Transverse colon (tissue), 4 donors: ENCODE measurements at places on chromosomes 3 and 15.

- DNase-seq, result no peak
Observed at GRCh38 chr3:170745211-170745718, 124.7 kb downstream of the RPL22L1 start.

DNA sequence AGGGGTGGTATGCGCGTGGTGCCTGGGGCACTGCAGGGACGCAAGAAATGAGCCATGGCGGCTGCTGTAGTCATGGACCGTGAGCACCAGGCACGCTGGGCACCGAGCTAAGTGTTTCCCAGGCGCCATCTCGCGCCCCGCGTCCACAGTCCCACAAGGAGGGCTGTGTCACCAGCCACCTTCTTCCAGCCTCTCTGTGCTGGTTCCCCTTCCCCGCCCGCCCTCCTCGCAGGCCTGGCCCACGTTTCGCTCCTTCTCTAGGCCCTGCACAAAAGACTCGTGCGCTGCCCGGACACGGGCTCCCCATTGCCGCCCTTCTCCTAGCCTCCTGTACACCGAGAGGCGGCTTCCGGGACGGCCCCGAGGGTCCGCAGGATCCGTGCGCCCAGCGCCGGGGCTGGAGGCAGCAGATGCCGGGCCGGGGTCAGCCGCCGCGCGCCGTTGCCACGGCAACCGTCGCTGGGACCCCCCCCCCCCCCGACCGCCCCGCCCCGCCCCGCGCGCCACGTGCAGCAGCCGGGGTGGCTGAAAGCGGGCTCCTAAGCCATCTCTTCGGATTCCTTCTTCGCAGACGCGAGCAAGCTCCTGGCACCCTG is 113.4 kb downstream of the SRGAP3 start:
- no peak for DNase-seq

GRCh38 chr3:46565607-46566039 is 479 bp downstream of the LRRC2 start:
- DNase-seq, result no peak

DNA sequence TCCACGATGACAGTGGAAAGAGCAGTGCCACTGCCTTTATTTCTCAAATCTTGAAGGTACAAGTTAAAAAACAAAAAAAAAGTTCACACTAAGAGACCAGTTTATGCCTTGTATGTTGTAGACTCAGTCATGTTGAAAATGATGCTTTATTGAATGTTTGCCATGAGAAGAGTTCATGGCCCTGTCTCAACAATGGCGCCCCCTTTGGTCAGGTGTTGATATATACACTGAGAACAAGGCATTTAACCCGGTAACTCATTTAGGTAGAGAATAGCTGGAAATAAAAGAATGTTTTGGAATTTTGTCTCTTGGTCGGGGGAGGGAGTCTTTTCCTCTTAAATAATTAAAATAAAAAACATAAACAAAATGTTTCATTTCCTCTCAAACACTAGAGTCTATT is 145.6 kb upstream of the SLC2A2 start:
- no peak for DNase-seq

DNA sequence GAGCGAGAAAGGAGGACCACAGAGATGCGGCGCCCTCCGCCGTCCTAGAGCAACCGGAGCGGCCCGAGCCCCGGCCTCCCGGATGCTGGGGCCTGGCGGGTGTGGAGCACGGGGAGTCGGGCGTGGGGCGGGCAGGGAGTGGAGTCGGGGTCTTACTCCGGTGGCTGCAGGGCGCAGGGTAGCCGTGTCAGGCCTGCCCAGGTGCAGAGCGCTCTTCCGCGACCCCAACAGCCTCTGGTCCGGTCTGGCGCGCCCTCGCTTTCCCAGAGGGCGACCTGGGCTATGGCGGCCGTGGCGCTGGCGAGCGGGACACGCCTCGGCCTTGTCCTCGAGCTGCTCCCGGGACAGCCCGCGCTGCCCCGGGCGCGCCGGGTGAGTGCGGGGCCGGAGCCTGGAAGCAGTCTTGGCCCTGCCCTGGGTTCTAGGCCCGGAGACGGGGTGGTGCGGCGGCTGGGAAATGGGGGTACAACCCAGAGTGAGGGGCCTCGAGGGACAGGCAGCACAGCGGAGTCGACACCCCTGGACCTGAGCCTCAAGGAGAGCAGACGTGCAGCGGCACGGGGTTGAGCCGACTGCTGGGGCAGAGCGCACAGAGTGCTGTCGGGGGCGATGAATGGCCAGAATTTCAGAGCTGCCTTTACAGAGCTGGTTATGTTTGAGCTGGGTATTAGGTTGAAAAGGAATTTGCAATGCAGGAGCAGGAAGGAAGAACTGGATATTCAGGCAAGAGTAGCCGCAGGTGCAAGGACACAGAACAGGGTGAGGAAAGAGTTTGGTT is at the start of gene ZNF662:
Gene ZNF662, plus strand, starts transcription at position 73 of the 778 bp plus-strand sequence. CDS start 1,973 bp downstream, outside the sequence.
- peak; percentile 42 for DNase-seq

DNA sequence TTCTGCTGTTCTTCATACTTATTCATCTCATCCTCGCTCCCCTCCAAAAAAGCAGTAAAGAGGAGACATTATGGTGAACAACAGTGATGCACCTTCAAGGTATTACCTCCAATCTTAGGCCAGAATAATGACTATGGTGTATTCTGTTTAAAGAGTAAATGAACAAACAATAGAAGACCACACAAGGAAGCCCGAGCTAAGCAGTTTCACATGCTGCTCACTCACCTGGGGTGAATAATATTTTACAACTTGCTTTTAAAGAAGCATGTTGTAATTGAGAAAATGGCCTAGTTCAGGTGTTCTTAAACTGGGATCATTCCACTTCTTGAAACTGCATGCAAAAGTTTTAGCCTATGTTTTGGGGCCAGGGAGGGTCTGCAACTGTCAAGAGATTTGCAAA is 581.2 kb downstream of the FOXP1 start:
- DNase-seq, result no peak

DNA sequence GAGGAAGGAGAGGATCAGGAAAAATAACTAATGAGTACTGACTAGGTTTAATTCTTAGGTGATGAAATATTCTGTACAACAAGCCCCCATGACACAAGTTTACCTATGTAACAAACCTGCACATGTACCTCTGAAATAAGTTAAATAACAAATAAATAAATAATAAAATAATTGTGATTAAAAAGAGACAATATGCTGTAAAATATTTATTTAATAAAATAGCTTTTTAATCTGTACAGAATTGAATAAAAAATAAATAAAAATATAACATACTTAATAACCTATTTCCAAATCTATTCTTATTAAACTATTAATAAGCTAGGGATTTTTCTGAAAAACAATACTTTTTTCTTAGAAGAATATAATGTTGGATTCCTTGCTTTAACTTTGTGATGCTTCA is 355.6 kb downstream of the CNTN6 start:
- DNase-seq, result no peak

DNA sequence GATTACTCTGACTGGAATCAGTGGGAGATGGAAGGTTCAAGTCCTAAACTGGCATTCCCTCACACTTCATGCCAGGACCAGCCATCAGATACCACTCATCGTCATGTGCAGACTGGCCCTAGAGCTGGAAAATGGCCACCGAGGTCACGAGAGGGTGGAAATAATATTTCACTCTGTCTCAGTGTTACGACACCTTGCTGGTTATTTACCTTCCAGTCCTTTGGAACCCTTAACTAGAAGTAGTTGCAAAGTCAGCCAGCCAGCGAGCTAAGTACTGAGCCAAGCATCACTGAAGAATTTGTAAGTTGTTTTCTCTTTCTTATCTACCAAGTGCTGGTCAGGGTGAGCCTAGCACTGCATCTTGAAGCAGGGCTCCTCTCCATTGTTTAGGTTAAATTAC is 309.9 kb upstream of the RASGRP1 start:
- DNase-seq, result no peak

GRCh38 chr15:47932261-47932660 is 188.5 kb upstream of the SLC24A5 start:
- DNase-seq, result no peak

DNA sequence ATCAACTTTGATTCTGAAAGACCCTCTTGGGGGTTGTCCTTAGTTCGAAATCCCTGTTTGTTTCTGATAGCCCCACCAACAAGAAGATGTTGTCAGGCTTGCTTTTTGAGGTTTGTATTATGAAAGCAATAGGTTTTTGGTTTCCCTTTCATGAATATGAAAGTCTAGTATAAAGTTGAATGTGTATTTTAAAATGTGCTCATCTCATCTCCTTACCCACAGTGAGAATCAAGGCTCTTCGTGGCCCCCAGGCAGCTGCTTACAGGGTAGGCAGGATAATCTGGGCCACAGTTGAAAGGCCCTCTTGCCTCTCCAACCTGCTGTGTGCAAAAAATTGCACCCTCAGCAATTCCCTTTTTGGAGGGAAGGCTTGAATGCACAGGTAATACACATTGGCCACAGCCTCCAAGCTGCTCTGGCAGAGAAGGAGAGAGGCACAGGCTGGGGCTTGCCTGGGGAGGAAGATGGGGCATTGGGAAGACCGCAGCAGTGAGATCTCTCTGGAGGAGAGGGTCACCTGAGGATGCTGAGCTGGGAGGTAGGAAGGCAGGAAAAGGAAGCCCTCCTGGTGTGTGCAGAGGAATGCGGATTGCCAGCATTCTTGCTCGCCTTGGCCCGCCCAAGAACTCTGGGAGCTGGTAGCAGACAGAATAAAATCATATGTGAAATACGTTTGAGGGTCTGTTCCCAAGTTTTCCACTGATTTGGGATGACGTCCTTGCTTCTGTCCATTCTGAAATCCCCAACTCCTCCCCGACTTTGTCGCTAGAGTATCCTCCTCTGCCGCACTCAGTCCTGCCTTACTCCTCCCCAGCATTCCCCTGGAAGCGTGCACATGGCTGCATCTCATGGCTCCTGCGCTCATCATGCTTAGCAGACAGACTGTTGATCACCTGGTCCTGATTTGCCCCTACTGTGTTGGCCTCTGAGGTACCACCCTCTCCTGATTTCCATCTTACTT is 196.4 kb downstream of the RPLP1 start:
- DNase-seq, result no peak

DNA sequence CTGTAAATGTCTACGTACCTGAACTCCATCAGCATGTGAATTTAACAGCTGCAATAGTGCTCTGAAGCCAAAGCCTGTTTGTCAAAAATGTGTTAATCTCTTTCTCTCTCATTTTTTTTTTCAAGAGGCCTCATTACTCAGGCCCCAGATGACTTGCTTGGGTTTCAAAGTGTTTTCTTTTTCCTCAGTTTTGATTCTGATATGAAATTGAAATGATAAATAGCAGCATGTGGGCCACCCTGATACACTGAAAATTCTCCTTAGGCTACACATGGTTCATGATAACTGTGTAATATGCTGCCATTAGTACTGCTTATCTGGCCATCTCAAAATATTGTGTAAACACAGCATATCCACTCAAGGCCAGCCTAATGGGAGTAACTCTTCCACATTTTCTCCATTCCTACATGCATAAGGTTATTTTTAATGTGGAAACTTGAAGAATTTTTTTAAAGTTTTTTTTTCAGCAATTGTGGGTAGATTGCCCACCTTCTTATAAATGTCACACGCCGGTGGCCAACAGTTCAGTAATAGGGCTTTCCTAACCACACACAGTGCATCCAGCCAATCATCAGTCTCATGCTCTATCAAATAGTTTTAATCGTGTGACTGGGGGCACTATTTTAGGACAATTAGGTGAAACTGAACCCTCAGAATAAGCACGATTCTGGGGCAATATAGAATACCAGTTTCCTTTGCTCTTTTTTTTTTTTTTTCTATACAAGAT is 13.1 kb upstream of the DENND4A start:
- DNase-seq, result no peak

DNA sequence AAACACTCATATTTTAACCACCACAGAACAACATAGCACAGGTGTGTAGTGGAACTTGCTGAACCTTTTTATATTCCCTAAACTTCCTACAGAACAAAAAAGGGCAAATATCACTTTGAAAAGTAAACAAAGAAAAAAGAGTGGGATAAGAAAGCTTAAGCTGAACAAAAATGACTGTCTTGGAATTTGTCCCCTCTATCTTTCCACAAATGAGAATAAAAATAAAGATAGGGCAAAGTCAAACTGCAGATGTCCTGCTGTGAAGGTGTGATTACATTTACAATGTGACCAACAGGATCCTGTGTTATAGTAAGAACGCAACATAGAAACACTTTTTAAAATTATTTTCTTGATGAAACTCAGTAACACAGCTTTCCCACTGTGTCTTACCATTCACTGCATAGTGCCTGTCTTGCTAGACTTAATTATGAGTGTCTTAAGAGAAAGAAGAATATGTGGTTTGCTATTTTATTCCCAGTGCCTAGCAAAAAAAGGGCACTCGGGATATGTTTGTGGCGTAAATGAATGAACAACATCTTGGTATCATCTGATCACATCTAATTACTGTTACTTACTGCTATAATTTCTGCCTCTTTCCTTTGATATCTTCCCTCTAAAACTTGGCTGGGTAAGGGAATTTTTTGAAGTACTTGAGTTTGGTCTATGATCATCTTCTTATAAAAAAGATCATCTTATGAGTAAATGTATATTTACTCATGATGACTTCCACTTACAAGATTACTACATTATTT is 67.5 kb downstream of the DENND4A start:
- no peak for DNase-seq

GRCh38 chr3:73614419-73614818 is 10.3 kb downstream of the PDZRN3 start:
- DNase-seq, result peak; percentile 20

- DNase-seq, result no peak
Observed at GRCh38 chr15:81054236-81054635, 53.5 kb downstream of the TLNRD1 start.

GRCh38 chr3:149299938-149300801 is 33.3 kb downstream of the TM4SF18 start:
- peak; percentile 52 for DNase-seq

DNA sequence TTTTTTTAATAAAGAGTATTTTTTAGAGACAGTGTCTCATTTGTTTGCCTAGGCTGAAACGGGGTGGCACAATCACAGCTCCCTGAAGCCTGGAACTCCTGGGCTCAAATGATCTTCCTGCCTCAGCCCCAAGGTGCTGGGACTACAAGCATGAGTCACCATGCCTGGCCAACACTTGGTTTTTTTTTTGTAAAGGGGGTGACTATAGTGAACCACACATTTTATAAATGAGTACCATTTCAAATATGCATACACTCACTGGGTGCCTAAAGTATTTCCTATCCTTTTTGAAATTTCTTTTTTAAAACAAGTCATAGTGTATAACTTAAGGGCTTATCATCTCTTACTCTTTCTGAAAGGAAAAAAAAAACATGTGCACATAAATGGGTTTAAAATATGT is 325.2 kb upstream of the MEIS2 start:
- no peak for DNase-seq

- no peak for DNase-seq
Observed at GRCh38 chr3:189838291-189838690, 207.1 kb downstream of the TP63 start.

- no peak for DNase-seq
Observed at GRCh38 chr15:40242213-40242599, 3.3 kb downstream of the PAK6 start.

DNA sequence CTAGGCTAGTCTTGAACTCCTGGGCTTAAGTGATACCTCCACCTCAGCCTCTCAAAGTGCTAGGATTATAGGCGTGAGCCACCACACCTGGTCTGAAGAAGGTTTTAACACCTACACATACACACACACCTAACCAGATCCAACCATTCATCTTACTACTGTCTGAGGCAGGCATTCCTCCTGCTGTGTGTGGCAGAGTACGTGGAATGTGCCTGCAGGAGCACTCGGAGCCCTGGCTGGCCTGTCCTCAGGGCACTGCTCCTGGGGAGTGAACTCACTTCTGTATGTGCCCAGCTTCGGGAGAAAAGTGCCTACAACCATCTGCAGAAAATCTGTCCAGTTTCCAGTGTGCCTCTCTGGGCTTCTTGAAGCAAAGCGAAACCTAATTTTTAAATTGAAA is 58.2 kb upstream of the LIMD1 start:
- no peak for DNase-seq
